Naive thymus-derived CD8-positive, alpha-beta T cell (primary cell): ENCODE measurements at places on chromosomes 5 and 9. TPM values are rescaled to one million over a fixed set of nuclear protein-coding genes. Genes with fewer than 3 reads are reported as not detected.
A peak's percentile ranks its signal among the peaks of the same experiment; 100 is the strongest.

FBP1 gene
- total RNA-seq, result 5.2 TPM

RAB3C gene
- total RNA-seq, result not detected

KIF24 gene
- total RNA-seq, result 0.44 TPM

KIF4B gene
- not detected for total RNA-seq

ADAMTS2 gene
- total RNA-seq, result not detected

LCN2 gene
- total RNA-seq, result not detected

DNA sequence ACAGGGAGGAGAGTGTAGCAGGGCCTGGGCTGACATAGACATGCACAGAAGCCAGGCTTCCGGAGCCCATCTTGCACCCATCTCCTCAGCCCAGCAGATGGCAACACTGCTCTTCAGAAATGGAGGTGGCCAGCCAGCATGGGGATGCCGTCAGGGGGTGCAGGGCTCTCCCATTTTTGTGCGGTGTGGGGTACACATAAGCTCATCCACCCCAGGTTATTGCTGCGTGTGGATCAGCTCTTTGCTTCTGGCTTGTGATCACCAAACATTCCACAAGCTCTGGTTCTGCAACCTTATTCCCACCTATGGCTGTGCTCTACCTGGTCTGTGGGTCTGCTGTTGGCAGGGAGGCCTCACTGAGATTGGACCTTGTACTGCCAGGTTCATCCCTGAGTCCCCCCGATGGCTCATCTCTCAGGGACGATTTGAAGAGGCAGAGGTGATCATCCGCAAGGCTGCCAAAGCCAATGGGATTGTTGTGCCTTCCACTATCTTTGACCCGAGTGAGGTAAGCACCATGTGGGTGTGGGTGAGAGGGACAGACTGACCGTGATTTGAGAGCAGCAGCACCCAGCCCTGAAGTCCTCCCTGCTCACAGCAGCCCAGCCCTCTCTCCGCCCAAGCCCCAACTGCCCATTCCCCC lies 17.3 kb downstream of the SLC22A5 start:
- peak; percentile 71 for DNase-seq

DNA sequence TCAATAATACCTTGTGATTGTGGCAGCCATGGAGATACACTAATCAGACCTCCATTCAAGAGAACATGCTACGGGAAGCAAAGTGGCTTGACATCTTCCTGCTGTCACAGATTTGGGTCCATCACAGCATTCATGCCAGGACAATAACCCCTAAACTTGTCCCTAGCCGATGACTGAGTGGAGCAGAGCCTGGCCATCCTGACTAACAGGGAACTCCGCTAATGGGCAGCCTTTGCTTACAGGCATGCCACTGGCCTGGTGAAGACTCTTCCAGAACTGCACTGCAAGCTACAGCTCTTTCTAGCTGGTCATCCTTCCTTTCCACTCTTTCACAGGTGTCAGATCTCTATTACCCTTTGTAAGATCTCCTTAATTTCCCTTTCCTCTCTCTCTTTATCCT lies 16.0 kb downstream of the FAM174A start:
- no peak for DNase-seq

- no peak for DNase-seq
Observed at GRCh38 chr9:130519927-130520326, 59.5 kb upstream of the FUBP3 start.

- DNase-seq, result no peak
Observed at GRCh38 chr5:128097781-128098180, 14.2 kb downstream of the SLC12A2 start.

GRCh38 chr5:10747678-10748622 lies 13.1 kb downstream of the DAP start:
- no peak for DNase-seq

- DNase-seq, result no peak
Observed at GRCh38 chr9:37026931-37027581, 7.0 kb downstream of the PAX5 start.

GRCh38 chr9:131423171-131423581 lies 29.3 kb downstream of the PRRC2B start:
- no peak for DNase-seq
